ENCODE measurements at places on chromosomes 3 and 15. TPM values are rescaled to one million over a fixed set of nuclear protein-coding genes. Genes with fewer than 3 reads are reported as not detected.

The LMAN1L gene
- not detected for total RNA-seq

The KNSTRN gene
- total RNA-seq, result 125 TPM

DNA sequence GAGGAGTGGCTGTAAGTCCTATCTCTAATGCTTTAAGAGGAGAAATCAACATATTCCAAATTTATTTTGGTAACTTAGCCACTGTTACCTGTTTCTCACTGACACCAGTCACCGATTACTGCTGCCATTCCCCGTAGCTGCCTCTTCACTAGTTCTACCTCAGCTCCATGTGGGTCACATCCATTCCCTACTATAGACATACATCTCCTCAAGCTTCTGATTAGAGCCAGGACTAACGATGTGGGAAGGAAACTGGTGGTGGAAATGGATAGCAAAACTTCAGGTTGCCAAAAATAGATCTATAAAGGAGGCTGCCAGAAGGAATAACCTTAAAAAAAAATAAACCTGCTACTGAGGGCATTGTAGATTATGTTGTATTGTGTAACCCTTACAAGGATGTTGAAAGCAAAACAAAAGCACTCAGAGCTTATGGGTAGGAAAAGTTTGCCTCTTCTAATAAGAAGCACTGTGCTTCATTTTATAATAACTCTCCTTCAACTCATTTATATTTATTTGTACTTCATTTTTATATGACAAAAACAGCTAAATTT, 56.0 kb downstream of the KAT2B start:
- no peak overlapping the region for H3K4me3 ChIP-seq
- no peaks in the 10 kb centered on the region for H3K36me3 ChIP-seq
- H3K4me1 ChIP-seq, result no peaks in the 10 kb centered on the region
- DNase-seq, result no peak
- H3K27ac ChIP-seq, result no peak overlapping the region

GRCh38 chr15:99683000-99683670, 50.1 kb downstream of the LYSMD4 start:
- H3K27ac ChIP-seq, result no peak overlapping the region
- no peak for DNase-seq
- no peak overlapping the region for H3K4me3 ChIP-seq
- H3K4me1 ChIP-seq, result no peaks in the 10 kb centered on the region
